ENCODE measurements at places on chromosomes 1 and 21.
A peak's percentile ranks its signal among the peaks of the same experiment; 100 is the strongest.

- no peak for DNase-seq
These were observed 494.7 kb downstream of the NPHP4 start for GRCh38 chr1:5497503-5497902.

- peak; percentile 64 for DNase-seq
These were observed 11.5 kb upstream of the COL8A2 start for GRCh38 chr1:36136535-36136934.

GRCh38 chr1:209207701-209208286 is 375.7 kb upstream of the CAMK1G start:
- DNase-seq: peak; percentile 40

DNA sequence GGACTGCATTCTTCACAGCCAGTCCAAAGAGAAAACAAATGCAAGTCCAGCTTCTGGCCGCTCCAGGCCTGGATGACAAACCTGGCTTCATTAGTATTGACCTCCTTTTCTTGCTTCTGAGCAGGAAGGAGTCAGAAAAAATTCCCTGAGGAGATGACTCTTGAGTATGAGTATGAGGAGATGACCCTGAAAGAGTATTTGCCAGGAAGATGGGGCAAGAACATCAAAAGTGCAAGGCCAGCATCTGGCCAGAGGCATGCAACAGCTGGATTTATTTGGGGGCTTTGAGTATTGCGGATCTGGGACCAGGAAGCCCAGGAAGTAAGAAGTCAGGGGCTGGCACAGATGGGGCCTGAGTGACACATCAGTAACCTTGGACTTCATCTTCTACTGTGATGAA is 113.9 kb downstream of the GLIS1 start:
- peak; percentile 17 for DNase-seq

- DNase-seq: no peak
These were observed 29.1 kb upstream of the SAMD13 start for GRCh38 chr1:84272401-84272800.

Data from fibroblast of skin of left biceps (primary cell).